ENCODE measurements at places on chromosomes 1 and 21.

DNA sequence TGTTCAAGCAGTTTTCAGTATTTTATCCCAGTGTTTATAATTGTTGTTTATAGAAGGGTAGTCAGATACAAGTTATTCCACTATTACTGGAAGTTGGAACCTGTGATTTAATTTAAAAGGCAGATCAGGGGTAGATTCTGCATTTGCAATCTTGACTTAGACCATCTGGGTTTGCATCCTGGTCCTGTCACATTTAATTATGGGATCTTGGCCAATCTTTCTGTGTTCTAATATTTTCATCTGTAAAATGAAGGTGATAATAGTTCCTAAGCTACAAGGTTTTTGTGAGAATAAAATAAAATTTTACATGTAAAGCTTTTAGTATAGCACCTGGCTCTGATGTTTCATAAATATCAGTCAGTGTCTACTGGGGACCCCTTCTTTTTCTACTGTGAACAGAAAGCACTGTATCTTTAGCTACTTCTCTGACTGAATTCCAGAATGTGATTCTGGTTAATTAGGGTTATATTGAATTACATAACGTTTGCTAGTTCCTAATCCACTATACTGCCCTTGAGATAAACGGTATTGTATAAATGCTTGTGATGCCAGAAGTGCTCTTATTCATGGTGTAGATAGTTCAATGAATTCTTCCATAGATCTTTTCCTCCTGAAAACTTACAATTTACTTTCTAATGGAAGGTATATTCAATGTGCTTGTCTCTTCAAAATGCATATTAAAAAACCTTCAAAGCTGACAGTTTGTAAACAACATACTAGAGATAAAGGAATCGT lies 131.0 kb downstream of the KCNK1 start:
- no peak for DNase-seq

DNA sequence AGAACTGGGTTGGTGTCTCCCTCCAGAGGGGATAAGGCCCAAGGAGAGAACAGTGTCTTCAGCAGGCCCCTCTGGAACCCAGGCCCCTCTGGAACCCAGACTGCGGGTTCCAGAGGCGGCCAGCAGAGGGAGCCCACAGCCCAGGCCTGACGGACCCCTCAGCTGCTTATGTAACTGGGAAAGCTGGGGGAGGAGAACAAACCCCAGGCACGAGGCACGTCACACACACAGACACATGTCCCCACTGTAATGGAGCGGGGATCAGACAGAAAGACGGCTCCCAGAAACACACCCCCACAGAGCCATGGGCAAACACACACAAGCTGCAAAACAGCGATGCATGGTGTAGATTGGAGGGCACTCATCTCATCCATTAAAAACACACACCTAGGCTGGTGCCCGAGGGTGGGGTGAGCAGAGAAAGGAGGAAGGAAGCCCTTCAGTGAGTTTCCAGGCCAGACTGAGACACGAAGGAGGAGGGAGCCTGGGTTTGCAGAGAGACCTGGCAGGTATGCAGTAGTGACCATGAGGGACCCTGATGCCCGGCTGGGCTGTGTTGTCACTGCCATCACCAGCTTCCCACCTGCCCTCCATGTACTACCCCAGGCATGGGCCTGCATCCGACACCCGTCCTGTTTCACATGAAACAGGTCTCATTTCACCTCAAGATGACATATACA lies 2.8 kb upstream of the IGSF8 start:
- DNase-seq = peak; percentile 60

GRCh38 chr1:7389906-7390603 lies 381.0 kb upstream of the VAMP3 start:
- no peak for DNase-seq

DNA sequence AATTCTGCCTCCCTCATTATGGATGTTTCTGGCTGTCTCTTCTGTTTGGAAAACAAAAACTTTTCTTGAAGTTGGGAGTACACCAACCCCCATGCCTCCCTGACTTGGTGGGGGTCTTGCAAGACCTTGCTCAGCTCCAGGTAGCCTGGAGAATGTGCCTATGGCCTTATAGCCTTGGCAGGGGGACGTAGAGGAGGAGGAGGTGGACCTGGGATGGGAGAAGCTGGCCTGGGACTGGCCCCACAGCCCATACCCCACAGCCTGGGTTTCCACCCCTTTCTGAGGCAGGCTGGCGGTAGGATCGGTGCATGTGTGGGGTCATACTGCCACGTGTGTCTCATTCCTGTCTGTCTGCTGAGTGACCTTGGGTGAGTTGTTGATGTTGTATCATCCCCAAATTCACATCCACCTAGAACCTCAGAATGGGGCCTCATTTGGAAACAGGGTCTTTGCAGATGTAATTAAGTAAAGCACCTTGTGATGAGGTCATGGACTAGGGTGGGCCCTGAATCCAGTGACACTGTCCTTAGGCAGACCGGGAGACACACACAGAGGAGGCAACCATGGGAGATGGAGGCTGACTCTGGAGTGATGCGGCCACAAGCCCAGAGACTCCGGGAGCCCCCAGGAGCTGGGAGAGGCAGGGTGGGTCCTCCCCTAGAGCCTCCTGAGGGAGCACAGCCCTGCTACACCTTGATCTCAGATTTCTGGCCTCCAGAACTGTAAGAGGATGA lies 18.5 kb downstream of the OBSCN start:
- no peak for DNase-seq

GRCh38 chr1:84060781-84061180 lies 61.8 kb upstream of the TTLL7 start:
- DNase-seq = no peak

DNA sequence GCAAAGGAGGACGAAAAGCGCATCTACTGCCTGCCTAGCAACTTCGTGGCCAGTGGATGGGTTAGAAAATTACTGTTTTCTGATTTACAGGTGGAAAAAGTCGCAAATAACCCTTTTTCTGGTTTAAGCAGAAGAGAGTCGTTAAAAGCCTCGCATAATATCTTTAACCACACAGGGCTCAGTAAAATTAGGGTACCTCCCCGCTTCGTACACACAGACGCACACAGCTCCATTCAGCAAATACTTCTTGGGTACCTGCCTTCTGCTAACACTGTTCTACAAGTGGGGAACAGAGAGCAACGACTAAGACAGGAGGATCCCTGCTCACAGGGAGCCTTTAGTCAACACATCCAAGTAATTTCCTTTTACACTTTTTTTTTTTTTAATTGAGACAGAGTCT lies 704 bp downstream of the ALG6 start:
- no peak for DNase-seq

GRCh38 chr1:181767001-181767708 lies 283.8 kb downstream of the CACNA1E start:
- DNase-seq = no peak

- DNase-seq = no peak
These were observed 50.9 kb downstream of the DHX9 start for GRCh38 chr1:182889997-182890396.

DNA sequence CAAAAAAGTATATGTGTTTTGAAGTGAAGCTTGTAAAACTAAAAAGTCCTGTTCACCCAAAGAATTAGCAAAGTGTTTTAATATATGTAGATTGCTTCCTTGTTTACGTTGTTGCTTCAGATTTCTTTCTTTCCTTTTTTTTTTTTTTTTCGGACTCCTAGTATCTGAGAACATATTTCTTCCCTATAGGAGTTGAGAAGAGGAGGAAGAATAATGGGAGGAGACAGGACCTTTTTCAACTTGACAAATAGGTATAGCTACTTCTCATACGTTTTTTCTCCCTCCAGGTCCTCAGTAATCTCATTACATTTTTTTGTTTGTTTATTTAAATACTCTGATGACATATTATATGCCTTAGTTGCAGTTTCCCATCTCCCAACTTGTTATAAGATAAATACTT lies 8.9 kb downstream of the DISP1 start:
- no peak for DNase-seq

Measured in NCI-H187 treated with DMSO at 0.1 percent for 48 hours (cell line).